CD4-positive, alpha-beta T cell treated with Interleukin-10 for 1 hour (primary cell): ENCODE measurements at places on chromosomes 5 and 9.
A peak's percentile ranks its signal among the peaks of the same experiment; 100 is the strongest.

- DNase-seq, result no peak
Observed at GRCh38 chr5:16907270-16907669, 28.8 kb downstream of the MYO10 start.

- no peak for DNase-seq
Observed at GRCh38 chr5:73896097-73896496, 270.1 kb downstream of the ARHGEF28 start.

DNA sequence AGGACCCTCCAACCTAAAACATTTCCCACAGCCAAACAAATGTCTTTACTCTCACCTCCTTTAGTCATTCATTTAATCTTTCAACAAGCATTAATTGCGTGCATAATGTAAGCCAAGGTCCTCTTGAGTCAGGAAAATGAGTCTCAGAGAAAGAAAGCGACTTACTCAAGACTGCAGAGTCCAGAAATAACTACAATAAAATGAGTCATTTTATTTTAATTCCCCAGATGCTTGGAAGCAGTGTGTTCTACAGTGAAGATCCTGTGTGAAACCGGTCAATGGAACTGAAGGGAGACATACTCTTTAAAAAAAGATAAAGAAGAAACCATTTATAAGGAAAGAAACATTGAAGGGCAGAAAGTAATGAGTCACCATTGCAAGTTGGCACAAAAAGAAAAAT, 513.7 kb downstream of the CDK5RAP2 start:
- DNase-seq, result no peak

- no peak for DNase-seq
Observed at GRCh38 chr5:42502613-42503470, 79.6 kb downstream of the GHR start.

DNA sequence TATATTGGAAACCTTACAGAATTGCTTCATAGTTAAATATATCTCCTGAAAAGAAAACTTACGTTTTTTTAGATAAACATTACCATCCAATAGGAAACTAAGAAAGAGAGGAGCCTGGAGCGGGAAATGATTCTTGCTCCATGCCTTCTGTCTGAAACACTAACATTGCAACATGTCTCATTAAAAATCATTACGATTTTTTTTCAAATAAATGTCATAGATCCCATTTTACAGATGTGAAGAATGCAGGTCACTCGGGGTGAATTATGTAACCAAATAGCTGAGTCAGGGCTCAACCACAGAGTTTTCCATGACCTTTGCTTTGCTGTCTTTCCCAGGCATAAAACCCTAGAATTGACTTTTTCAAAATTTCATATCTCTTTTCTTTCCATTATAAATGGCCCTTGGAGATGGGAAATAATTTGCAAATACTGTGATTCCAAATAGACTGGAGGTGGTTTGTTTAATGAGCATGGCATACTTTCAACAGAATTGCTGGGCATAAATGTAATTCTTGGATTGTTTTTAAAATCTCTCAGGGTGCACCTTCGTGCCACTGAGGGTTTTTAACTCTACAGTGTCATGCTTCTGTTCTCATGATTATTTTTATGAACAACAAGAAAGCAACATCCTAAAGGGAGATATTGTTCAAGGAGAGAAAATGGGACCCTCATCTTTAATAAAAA, 302.8 kb downstream of the EBF1 start:
- DNase-seq, result no peak

DNA sequence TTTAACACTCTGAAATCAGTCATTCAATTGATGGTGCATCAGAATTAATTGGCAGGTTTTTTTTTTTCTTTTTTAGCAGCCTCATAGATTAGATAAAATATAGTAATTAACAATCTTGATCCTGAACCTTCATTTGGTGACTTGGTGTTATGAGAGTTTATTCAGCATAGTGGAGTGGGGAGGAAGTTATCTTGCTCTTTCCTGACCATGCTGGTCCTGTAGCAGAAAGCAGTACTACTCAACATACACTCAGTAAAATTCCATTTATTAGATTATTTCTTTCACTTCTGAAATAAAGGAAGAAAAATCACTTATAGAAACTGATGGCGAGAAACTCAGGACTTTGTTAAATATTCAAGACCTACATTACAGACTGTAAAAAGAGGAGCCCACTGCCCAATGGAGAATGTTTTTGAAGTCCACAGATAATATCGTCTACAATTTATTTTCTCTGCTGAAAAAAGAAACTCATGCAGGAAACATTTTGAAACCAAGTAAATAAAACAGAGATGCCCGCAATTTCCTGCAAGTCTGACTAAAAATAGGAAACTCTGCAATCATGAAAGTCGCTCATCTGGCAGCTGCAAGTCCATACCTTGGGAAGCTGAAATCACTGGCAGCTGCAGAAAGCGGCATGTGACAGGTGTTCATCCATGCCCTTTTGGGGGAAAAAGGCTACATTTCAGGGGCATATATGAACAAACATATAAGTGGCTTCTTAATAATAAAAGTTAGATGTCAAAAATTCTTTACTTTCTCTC, 233.2 kb upstream of the RFX3 start:
- DNase-seq, result no peak

GRCh38 chr5:177309351-177310191, 2.1 kb downstream of the MXD3 start:
- peak; percentile 80 for DNase-seq

DNA sequence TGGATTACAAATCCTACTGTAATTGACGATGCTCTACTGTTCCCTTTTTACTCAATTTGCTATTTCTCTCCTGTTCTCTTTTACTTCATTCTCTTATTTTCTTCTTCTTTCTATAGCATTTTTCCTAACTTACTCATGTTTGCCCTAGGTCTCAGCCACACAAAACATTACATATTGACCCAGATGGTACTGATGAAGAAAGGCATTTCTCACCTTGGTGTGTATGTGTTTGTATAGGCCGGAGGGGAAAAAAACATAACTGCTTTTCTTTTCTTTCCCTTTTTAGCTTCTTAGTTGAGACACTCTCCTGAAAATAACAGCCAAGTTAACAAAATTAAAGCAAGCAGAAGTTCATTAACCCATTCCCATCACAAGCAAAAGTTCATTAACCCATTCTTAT, 1019.8 kb upstream of the CDH18 start:
- DNase-seq, result no peak

- no peak for DNase-seq
Observed at GRCh38 chr5:78647838-78648358, 674 bp downstream of the LHFPL2 start.

GRCh38 chr5:109939116-109939682, 249.5 kb downstream of the MAN2A1 start:
- DNase-seq, result no peak

GRCh38 chr9:115013998-115014397, 83.6 kb upstream of the TNFSF8 start:
- peak; percentile 85 for DNase-seq

DNA sequence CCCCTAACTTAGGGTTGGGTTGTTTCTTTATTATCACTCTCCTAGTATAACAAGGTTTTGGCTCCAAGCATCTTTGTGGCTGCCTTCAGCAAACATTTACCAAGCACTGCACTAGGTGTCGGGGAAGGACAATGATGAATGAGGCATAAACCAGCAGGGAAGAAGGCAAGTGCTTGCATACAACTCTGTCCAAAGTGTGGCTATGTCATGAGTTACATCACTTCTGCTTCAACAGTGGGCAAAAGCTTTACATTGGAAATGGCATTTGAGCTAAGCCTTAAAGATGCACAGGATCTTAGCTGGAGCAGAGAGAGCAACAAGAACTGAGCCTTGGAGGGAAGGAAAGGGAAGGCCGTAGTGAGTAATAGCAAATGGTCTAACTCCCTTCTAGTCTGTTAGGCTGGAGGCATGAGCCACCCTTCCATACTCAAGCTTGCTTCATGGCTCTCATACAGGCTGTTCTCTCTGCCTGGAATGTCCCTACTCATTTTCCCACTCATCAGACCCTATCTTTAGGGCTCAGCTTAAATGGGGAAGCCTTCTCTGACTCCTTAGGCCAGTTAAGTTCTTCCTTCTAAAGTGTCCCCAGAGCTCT, 121.8 kb downstream of the SEMA6A start:
- DNase-seq, result no peak

DNA sequence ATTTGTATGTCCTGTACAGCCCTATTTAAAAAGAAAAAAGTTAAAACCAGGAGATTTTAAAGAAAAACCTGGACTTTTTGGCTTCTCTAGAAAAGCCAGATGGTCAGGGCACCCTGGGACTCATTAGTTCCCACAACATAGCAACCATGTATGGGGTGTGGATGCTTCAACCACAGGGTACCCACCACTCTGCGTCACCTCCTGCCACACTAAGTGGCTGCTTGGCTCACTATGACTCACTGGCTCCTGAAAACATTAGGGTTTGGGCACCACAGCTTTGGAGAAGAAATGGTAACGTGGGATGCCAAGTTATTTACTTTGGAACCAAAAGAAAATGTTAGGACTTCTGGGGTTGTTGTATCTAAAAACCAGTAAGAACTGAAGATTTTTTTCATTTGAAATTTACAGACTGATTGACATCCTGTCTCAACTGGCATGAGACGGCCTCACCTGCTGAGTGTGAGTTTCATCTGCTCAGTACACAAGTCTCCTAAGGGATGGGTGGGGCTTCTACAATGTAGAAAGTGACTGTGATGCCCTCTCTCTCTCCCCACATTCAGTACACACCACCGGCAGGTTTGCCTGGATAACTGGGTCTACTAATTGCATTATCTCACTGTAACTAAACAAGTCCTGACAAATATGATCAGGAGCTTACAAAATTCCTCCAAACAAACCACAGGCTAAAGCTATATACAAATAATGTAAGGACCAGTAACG, 103.9 kb downstream of the ESM1 start:
- DNase-seq, result peak; percentile 19

DNA sequence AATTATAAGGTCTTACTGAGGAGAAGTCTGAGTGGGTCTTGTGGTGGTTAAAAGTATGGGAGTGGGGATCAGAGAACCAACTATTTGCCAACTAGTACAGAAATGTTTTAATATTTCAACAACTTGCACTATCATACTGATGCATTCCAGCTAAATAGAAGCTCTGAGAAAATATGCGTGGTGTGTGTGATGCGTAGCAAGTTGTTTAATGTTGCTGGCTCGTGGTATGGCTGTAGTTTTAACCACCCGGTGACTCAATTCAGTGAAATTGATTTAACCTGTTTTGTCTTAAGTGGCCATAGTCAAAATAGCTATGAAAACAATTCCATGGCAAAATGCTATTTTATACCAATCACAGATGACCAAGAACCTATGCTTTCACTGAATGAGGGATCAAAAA, 176.5 kb upstream of the SLC24A2 start:
- DNase-seq, result no peak

DNA sequence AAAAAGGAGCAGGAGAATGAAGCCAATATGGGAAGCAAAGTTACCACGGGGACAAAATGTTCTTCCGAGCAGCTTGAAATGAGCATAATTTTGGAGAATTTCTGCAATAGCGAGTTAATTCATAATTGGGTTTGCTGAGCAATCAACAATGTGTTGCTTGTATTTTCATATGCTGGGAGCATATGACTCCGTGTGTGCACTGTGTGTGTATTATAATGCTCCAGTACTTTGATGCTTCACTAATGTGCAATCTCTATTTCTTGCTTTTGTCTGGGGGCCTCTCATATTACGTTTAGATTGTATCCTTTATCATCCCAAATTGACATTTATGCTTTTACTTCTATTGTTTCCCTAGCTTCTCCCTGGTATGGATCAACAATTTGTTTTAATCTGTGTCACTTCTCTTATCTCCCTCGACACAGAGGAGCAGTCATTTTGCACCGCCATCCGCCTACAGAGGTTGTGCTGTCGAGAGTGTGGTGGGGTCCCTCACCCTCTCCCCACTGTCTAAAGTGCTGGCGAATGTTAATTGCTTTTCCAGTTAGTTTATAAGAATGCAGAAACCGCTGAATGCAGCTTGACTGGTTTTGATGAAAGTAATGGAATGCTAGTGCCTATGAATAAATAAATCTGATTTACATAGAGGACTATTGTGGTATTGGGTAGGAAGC, 372.5 kb upstream of the WWC1 start:
- DNase-seq, result no peak

DNA sequence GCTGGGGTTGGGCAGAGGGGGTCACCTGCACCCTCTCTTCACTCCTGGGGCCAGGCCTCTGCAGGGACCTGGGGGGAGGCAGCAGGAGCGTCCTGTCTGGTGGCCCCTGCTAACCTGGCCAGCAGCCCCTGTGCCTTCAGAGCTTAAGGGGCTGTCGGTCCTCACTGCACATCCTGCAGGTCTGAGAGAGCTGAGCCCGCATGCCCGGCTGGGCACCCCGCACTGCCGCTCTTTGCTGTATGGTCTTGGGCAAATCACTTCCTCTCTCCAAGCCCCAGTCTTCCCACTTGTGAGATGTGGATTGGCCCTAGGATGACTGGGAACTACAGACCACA, 7.9 kb downstream of the FLT4 start:
- DNase-seq, result no peak

DNA sequence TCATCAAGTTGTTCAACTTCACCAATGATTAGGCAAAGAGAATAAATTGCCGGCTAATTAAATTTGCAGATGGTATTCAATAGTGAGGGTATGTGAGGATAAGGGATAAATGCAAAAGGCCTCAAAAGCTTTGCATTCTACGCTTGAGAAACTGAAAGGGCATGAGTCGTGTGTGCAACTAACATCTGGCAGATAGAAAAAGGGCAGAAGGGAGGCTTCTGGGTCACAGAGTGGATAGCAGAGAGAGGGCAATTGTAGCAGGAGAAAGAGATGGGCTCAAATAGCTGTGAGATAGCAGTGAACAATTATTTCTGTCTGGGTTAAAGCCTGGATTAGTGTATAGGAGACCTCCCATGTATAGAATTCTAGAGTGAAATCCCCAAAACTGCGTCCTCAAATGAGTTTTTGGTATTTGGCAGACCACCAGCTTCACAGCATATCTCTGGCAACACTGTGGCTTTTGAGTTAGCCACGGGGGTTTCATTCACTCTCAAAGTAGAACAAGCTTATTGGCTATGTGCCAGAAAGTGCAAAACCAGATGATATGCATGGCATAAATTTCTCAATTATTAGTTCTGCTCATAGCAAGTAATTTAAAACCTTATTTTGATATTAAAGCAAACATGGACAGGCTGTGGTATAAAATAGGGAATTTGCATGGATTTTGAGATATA, 586.3 kb downstream of the BRINP1 start:
- no peak for DNase-seq

DNA sequence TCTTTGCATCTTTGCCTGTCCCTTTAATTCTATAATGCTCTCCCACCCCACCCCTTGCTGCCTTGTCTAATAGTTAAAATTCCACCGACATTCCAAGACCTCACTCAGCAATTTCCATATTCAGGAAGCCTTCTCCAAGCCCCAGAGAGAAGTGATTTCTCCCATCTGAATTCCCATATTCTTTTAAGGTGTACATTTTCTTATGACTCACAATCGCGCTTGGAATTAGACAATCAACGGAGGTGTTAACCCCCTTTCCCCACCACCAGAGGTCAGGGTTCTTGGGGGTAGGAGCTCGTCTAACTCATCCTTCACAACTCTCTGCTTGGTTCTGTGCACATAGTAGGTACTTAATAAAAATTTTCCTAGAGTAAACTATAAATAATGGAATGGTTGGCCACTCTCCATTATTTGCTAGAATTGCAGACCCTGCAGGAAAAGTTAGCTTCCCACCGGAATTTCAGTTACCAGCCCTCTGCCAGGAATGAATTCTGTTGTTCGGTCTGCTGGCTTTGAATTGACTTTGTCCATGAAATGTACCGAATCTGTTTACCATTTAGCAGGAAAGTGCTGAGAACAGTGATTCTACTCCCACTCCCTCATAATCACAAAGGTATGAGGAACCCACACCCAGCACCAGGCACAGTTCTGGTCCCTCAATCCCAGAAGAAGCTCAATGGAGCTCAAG, 5.0 kb downstream of the KCNIP1 start:
- no peak for DNase-seq
